ENCODE measurements at places on chromosomes 12 and 14.

- no peak for DNase-seq
Measured at GRCh38 chr12:93087840-93088610, 158.9 kb upstream of the EEA1 start.

DNA sequence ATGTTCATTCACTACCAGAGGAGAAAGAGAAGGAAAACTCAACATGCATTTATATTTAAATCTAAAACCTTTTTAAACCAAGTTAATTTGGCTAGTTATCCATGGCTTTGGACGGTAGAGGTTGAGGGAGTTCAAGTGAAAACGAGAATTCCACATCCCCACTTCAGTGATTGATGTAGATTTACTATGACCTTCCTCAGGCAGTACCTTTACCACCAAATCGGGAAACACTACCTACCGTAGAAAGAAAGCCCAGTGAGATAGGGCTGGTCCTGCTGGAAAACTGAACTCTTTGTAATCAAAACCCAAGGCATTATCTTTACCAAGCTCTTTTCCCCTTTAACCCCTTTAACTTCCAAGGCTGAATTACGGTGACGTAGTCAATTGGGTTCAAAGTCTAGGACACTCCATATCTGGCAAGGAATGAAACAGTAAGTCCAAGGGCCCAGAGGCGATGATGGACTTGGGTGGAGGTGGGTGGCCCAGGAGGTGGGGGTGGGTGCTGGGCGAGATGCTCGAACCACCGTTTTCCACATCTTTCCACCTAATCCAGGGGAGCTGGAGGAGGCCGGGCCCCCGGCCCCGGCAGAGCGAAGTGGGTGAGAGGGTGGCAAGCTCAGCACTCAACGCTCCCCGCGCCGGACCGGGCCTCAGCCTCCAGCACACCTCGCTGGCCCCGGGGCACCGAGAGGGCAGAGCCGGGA lies 618 bp downstream of the SEC23A start:
- no peak for DNase-seq

- no peak for DNase-seq
Measured at GRCh38 chr12:110012659-110013058, 13.4 kb downstream of the ANKRD13A start.

DNA sequence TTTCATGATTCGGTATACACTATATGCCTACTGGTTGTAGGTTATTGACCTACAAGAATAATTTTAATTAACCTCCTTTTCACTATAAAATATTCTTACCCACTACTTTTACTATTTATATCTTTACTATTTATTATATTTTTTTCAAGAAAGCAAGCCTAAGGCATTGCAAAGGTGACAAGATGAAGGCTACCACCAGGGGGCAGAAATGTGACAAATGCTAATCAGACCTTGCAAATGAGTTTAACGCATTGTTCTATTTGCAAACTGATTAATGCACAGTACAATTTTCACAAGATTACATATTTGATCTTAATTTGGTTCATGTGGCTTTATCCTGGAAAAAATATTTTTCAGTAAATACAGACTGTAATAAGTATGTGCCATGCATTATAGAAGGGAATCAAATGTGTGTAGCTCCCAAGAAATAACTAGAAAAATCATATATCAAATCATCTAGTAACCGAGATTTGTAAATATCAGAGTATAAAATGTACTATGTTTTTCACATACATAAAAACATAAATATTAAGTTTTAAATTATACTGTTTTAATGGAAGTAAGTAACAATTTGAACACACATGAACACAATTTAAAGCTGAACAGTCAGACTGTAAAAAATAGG lies 107.0 kb downstream of the ADAMTS20 start:
- peak; percentile 45 for DNase-seq

- no peak for DNase-seq
Measured at GRCh38 chr14:61296719-61297502, 15.8 kb upstream of the TMEM30B start.

- no peak for DNase-seq
Measured at GRCh38 chr12:132430838-132431774, 58.8 kb upstream of the FBRSL1 start.

- no peak for DNase-seq
Measured at GRCh38 chr14:105324871-105325270, 10.3 kb downstream of the PACS2 start.

DNA sequence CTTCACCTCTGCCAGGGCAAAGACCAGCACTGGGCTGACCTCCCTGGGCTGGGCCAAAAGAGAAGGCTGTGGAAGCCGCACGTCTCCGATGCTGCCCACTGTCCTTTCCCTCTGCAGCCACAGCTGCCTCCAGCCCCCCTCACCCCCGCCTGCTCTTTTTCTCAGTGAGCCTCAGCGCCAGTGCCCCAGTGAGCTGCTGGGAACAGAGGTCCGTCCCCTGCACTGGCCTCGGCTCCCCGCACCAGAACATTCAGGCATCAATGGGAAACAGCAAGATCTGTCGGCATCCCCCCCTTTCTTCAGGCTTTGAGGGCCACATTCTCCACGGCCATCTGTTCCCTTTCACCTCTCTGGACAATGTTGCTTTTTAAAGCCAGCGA lies 398.1 kb downstream of the ZFP36L1 start:
- DNase-seq, result no peak

- no peak for DNase-seq
Measured at GRCh38 chr12:119069147-119069642, 87.9 kb downstream of the SRRM4 start.

- no peak for DNase-seq
Measured at GRCh38 chr14:105313381-105314286, 914 bp upstream of the PACS2 start.

- DNase-seq, result no peak
Measured at GRCh38 chr14:92635896-92636295, 112.5 kb downstream of the LGMN start.

- no peak for DNase-seq
Measured at GRCh38 chr12:91643763-91644162, 461.1 kb upstream of the DCN start.

DNA sequence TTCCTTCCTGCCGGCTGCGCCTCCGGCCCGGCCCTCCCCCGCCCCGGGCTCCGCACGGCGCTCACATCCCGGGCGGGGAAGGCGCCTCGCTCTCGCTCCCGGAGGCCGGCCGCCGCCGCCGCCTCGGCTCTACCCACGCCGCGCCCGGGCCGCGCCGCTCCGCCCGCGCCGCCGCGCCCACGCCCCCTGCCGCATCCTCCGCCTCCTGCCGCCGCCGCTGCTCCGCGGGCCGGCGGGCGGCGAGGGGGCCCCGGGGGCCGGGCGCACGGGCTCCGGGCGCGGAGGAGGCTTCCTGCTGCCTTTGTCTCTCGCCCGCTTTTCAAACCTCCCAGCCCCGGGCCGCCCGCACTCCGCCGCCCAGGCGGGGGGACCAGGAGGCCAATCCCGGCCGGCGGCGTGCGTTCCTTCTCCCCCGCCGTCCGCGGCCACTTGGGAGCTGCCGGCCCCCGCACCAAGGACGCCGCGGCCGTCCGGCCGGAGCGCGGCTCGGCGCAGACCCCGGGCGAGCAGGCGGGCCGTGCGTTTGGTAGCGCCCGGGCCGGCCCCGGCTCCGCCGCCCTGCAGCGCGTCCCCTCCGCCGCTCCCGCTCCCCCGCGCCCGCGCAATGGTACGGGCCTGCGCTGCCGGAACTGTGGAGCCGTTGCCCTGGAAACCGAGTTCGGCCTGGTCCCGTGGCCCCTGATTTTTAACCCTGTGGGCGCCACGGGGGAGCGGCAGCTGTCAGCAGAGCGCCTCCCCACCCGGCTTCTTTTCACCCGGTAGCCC lies at the start of gene FBXL14:
TSS of gene FBXL14 (minus strand) at position 321 of the 765 bp plus-strand sequence. CDS start 515 bp downstream, outside the sequence.
- peak; percentile 89 for DNase-seq

DNA sequence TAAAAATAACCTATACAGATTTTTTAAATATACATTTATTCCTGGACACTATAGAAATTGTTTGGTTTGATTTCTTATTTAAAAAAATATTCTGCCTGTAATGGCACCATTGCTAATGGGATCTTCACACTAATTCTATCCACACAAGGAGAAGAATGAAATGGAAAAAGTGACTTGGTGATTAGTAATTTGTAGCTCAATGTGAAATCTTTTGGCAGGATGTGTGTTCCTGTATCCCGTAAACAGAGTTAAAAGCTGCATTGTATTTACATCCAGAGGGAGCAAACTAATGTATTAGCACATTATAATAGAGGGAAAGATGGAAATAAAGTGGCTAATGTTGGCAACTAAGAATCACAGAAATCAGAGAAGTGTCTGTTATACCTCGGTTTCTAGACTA lies 1455.3 kb upstream of the FLRT2 start:
- DNase-seq, result no peak

- DNase-seq, result no peak
Measured at GRCh38 chr12:10620078-10620779, 6.8 kb upstream of the MAGOHB start.

DNA sequence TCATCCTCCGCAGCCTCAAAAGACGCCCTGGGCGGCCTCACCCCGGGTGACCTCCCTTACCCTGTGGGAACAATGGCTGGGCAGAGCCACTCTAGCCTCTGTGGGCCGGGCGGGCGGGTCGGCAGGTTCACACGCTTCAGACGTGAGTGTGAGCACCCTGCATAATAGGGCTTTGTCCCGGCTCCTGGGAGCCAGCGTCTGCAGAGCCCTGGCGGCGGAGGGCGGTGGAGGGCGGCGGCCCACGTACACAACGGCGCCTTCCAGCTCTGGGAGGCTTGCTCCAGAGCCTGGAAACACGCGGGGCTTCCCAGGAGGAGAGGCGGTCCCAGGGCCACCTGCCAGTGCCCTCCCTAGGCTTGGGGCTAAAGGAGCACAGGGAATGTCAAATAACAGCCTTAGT lies 205.6 kb downstream of the BCL11B start:
- DNase-seq, result no peak

DNA sequence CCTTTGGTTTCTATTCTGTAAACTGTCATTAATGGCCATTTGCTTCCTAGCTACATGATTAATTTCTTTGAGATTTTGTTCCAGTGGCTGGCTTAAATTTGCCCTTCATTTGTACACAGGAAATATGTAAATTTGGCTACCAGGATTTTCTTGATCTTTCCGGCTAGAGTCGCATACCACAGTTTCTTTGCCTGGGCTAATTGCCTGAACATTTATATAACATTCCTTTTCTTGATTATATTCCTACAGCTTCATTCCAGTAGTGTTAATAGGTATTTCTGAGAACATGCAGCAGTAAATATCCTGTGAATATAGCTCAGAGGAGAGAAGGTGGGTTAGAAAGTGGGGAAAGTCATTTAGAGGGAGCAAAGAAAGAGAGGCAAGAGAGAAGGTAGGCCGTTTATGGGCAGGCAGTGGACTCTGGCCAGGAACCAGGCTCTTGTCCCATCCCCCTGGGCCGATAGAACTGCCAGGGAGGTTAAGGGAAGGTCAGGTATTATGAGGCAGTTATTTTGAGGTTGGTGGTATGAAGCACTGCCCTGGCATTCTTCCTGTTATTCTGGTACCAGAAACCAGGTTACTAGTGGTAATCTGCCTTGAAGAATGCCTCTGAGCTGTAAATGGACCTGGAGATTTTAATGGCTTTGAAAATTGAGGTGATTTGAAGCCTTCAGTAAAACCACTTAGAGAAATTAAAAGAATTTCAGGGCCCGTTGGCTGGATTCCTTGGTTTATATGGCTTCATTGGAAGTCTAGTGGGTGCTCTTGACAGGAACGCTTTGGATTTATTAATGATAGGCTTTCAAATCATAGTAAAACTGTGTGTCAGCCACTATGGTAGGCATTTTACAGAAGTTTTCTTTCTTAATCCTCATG lies 4.4 kb downstream of the RNF10 start:
- DNase-seq, result no peak

- no peak for DNase-seq
Measured at GRCh38 chr14:72311516-72311915, 379.3 kb downstream of the RGS6 start.

DNA sequence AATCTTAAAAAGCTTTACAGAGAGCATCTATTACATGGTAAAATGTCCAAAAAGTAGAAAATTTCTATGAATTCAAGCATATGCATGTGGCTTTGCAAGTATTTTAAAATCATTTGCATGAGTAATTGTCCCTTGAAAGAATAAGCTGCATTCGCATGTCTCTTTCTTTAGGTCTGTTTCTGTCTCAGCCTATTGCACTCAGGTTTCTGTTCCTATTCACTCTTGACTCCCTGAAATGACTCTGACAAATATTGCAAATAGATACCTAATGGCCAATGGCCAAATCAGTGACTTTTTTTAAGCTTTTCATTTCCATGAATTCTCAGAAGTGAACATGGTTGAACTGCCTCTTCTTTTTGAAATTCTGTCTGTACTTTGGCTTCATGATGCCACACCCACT lies 6.4 kb upstream of the TTC8 start:
- no peak for DNase-seq

- no peak for DNase-seq
Measured at GRCh38 chr14:64604001-64604400, 54.2 kb downstream of the PPP1R36 start.

DNA sequence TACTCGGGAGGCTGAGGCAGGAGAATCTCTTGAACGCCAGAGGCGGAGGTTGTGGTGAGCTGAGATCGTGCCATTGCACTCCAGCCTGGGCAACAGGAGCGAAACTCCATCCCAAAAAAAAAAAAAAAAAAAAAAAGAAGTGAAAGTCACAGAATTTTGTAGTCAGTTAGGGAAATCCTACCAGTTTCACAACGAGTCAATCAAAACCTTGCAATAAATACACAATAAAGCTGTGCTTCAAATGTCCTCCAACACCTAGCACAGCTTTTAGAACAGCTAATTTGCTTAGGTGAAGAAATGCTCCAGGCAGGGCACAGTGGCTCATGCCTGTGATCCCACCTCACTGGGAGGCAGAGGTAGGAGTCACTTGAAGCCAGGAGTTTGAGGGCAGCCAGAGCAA lies 112.8 kb upstream of the ATF7IP start:
- DNase-seq, result no peak

- no peak for DNase-seq
Measured at GRCh38 chr14:73237219-73237785, at the start of gene PAPLN. Gene PAPLN (plus strand): TSS chr14:73237506. CDS start chr14:73239779, 2,273 bp downstream.

DNA sequence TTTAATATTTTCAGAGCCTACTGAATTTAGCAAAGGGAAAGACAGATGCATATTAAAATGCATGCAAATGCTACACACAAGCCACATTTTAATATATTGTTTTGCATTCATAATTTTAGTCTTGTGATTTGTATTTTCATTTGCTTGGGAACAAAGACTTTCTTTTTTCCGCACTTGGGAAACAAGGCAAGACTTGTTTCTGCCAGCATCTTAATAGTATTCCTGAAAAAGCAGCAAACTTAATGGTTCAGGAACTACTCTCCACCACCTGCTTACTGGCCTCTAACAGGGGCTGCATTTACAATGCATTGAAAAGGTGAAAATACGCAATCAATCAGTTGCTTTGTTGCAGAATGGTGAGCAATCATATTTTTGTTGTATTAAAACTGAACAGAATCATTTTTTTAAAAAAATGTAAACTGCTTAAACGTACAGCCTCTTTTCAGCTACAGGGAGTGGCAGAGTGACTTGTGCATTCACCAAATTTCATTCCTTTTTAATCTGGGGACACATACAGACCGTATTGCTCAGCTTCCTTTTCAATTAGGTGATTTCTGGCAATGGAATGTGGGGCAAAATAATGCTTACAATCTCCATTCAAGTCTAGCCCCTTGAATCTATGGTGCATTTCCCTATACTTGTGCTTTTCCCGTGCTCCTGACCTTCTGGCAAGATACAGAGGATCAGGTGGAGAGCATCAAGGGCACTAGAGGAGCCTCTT lies 144.1 kb upstream of the BTG1 start:
- no peak for DNase-seq

Data from stimulated activated CD4-positive, alpha-beta T cell treated with anti-CD3 and anti-CD28 coated beads, Interleukin-4, amount 100 ng/mL, for 1 hour (primary cell).